ENCODE measurements at places on chromosomes 5 and 9.

- DNase-seq = no peak
Measured at GRCh38 chr9:126204197-126204596, 122.4 kb upstream of the MVB12B start.

DNA sequence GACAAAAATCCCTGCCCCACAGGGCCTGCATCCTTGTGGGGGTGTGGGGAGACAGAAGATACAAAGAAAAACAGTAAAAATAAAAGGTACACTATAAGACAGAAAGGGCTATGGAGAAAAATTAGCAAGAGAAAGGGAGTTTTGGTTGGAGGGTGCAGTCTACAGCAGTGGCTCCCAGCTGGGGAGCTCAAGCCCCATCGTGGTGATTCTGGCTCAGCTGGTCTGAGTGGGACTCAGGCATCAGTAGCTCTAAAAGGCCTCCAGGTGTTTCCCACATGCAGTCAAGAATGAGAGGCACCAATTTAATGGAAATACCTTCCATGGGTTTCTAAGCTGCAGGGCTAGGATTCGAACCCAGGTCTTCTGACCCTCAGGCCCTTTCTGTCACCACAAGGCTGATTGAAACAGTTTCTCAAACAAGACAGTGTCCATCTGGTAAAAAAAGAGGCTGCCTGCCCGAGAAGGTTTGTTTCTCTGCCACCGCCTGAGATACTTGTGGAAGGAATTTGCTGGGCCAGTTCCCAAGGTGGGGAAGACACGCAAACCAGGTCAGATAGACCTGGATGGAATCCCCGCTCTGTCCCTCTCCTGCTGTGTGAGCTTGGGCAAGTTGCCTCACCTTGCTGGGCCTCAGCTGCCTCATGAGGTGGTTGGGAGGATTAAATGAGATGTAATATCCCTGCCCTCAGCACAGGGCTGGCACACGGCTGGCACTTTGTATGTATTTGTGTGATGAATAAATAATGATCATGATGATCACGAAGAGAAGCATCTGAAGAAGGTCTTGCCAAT lies 43.1 kb downstream of the COL27A1 start:
- DNase-seq = no peak

DNA sequence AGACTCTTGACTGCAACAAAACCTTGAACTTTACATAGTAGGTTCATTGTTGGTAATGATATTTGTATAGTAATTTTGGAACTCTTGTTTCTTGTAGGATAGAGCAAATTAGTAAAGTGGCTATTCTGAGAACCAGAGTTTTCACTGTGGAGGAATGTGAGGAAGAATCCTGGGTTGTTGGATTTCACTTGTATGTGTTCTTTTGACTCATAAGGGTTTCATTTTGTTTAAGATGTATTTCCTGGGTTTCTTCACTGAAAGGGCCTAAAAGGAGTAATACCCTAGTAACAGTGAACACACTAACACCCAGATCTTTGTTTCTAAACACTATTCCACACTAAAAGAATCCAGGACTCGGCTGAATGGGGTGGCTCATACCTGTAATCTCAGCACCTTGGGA lies 20.1 kb downstream of the TTC1 start:
- DNase-seq = no peak

DNA sequence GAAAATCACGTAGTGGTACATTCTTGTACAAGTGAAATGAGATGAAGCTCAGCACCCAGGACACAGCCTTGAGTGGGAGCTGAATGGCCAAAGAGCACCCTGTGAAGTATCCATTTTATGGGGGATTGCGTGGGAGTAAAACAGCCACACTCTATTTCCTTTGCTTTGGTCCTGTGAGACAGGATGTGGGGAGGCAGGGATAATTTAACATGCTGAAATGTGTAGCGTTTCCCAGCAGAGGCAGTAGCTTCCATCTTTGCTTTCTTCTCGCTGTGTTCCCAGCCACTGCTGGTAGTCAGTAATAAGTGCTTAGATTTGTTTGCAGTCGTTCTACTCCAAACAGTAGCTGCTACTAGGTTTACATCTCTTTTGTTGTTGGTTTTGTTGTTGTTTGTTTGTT lies 4.4 kb downstream of the IL31RA start:
- no peak for DNase-seq

DNA sequence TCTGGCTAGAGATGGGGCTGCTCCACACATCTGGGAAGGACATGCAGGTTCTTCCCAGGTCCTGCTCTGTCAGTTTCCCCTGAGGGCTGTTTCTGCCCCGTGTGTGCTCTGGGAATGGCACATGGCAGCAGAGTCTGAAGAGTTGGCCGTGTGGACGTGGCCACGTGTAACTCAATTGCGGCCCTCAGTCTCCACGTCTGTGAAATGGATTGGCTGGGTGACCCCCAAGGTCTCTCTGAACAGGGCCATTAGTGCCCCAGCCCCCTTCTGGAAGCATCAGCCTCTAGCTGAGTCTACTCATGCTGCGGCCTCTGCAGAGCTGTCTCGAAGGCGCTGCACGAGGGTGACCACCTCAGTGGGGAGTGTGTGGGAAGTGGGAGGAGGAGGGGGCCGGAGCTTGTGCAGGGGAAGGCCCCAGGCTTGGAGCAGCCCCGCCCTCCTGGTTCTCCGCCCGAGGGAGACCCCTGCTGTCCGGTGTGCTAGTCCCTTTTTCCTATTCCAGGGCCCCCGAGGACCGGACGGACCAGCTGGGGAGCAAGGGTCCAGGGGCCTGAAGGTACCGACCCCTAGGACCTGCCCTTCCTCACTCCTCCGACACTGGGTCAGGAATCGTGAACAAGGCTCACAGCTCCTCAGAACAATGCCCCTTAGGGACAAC lies 58.9 kb upstream of the ORM1 start:
- no peak for DNase-seq
